ENCODE measurements at places on chromosomes 7 and 10. TPM values are rescaled to one million over a fixed set of nuclear protein-coding genes. Genes with fewer than 3 reads are reported as not detected.

PCLO gene
- 0.57 TPM for polyA plus RNA-seq

HSPA12A gene
- polyA plus RNA-seq, result 9.1 TPM

ZNF316 gene
- polyA plus RNA-seq, result 20.5 TPM

MYL10 gene
- 0.38 TPM for polyA plus RNA-seq

SEMA4G gene
- 2.3 TPM for polyA plus RNA-seq

NACAD gene
- 7.7 TPM for polyA plus RNA-seq

MALRD1 gene
- 0.52 TPM for polyA plus RNA-seq

DHX32 gene
- 15.8 TPM for polyA plus RNA-seq

- DNase-seq, result no peak
Measured at GRCh38 chr7:68244389-68244788, 1247.8 kb downstream of the TYW1 start.

DNA sequence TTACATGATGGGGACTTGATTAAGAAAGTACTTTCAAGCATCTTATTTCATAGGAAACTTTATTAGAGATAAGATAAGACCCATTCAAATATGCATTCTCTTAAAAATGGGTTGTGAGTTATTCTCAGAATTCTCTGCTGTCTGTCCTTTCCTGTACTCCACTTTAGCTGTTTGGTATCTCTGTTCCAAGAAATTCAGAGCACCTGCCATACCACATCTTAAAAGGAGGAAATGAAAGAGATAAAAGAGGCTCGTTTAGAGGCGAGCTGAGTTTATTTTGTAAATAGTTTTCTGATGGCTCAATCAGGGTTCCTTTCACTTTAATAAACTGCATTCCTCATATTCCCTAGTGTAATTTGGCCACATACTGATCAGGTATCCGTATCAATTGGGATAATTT is 87.2 kb downstream of the MDFIC start:
- no peak for DNase-seq

DNA sequence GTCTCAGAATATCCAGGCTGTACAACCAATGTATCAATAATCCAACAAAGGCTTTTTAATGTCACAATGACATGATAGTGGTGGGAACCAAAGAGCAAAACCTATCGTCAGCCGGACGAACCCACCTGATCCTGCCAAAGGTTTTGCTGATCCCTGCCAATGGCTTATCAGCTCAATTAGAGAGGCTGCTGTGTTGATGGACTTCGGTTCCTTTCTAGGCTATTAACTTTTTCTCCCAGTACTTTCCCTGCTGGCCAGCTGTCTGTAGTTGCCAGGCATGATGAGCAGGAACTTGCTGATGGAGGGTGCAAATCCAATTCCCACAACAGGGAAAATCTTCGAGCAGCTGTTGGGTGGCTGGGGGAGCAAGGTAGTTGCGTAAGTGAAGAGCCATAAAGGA is 2.4 kb downstream of the LMOD2 start:
- no peak for DNase-seq

DNA sequence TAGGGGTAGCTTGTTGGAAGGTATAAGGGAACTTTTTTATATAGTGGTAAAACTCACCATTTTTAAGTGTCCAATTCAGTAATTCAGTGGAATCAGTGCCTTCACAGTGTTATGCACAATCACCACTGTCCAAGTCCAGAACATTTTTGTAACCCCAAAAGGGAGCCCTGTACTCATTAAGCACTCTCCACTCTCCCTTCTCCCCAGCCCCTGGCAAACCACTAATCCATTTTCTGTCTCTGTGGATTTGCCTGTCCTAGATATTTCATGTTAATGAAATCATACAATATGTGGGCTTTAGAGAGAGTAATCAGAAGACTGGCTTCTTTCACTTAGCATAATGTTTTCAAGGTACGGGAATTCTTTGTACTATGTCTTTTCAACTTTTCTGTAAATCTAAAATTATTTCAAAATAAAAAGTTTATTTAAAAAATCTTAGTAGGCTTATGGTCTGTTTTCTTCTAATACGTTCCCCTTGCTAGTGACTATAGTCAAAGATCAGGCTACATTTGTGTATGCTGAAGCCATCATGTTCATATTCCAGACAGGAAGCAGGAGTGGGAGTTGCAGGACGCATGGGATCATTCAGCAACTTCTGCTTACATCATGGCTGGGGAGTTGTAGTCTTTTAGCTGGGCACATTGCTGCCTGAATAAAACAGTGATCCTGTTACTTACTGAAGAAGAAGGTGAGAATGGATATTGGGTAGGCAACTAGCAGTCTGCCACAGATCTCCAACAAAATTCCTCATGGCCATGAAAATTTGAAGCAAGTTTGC is 35.4 kb upstream of the TAX1BP1 start:
- no peak for DNase-seq

DNA sequence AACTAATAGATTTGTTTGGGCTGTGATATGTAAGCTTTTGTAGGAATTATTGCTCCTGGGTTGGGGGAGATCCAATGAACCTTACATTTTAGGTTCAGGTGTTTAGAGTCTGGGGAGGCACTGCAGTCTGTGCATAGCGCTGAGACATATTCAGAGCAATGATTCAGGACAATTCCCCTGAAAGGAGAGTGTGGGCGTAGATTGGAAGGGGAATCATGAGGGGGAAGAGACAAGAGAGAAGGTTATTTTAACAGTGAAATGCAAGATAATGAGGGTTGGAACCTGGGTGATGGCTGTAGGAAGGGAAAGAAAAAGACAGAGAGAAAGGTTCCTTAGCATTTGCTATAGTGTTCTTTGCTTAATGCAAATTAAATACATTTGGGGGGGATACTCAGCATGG is 1013.4 kb downstream of the REEP3 start:
- no peak for DNase-seq

DNA sequence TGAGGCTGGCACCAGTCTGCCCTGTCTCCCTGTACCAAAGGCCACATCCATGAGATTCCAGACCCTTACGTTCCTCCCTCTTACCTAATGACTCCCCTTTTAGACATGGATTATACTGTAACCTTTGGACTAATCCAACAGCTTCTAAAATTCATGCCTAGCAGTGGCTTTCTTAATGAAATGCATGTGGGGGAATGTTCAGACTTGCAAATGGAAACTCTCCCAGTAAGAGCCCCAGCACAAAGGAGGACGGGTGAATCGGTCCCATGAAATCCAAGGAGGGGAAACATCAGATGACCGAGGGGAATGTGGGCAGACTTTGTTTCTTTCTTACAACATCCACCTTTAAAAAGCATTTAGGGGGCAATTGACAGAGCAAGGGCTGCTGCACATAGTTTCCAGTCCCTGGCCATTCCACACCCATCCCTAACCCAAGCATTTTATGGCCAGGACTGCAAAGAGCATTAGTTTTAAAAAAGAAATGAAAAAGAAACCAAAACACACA is 71.5 kb downstream of the COL13A1 start:
- DNase-seq, result no peak

- no peak for DNase-seq
Measured at GRCh38 chr7:20738518-20739481, 47.9 kb downstream of the SP8 start.

DNA sequence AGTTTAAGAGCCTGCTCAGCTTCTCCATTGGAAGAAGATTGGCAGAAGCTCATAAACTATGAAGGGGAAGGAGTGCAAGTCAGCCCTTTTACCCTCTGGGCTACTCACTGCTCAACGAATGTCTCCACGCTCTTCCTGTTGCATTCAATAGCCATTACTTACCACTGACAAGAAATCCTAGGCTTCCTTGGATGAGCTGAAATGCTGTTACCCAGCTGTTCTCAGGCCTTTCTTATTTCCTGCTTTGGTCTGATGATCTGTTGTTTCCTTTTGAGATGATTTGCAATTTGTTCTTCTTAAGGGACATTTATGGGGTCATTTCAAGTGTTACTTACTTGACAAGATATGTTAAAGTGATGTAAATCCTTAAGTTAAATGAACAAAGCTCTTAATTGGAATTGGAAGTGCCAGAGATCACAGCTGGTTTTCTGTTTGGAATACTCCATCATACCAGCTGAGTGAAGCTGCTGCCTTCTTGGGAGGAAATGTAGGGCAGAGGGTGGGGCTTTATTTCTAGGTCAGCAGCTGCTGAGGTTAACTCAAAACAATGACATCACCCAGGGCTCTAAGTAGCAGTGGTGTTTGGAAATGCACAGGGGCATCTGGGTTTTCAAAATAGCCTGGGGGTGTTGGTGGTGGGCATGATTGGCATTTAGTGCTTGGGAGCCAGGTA is 170.0 kb downstream of the PRKCQ start:
- no peak for DNase-seq

- DNase-seq, result no peak
Measured at GRCh38 chr7:103988468-103989199, 824 bp downstream of the RELN start.

DNA sequence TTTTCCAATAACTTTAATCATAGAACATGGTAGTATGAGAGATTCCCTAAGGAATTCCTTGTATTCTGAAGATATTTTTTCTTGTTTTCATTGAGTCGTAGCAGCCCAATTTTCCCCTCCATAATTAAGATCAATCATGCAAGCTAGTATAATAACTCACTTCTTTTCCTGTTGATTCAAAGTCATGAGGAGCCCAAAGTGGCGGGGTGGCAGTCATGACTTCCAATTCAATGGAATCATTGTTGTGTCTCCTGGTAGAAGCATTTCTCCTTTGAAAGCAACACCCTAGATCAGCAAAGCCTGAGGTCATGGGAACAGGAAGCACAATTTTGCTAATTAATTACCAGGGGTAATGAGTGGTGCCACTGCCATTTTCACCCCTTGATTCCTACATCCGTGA is 77.6 kb upstream of the MAGI2 start:
- DNase-seq, result no peak

DNA sequence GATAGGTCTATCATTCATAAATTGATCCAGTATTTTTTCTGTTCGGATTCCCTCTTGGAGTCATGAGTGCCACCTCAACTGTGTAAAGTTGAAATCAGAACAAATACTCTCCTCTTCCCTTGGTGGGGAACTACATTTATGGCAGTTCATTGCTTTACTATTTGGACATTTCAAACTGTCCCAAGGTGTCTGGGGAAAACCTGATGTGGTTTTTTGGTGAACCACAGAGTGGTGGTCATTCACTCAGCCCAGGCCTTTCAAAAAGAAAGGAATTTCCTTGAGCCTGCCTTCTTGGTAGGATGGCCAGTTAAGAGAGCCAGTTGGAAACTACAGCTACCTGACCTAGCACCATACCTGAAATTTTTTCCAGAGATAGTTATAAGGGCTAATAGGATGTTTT is 59.0 kb downstream of the ABCB1 start:
- no peak for DNase-seq

- DNase-seq, result no peak
Measured at GRCh38 chr7:131564640-131565039, 8.2 kb upstream of the PODXL start.

- DNase-seq, result no peak
Measured at GRCh38 chr7:112515989-112516388, 35.2 kb downstream of the LSMEM1 start.

DNA sequence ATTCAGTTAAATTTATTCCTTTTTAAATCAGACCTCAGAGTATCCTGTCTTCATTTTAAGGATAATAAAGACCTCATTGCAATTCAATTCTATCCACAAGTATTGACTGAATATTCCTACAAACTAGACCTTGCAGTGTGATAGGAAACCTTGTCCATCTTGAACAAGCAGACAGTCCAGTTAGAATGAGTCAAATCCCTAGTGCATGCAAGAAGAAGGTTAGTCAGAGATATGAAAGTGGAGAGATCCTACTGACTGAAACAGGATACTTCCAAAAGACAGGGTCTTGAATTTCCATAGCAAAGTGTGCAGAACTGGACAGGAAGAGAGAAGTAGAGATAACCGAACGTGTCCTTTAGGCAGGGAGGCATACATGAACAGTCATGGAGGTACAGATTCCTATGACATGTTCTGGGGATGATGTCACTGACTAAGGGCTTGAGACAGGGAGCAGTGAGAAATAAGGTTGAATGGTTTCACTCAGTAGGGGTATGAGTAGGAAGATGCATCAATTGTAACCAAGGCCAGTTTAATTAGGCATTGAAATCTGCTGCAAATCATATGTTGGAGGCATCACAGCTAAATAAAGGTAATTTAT is 45.2 kb downstream of the PPP1R3A start:
- no peak for DNase-seq

GRCh38 chr10:131013281-131013912 is 298.1 kb downstream of the TCERG1L start:
- DNase-seq, result no peak

DNA sequence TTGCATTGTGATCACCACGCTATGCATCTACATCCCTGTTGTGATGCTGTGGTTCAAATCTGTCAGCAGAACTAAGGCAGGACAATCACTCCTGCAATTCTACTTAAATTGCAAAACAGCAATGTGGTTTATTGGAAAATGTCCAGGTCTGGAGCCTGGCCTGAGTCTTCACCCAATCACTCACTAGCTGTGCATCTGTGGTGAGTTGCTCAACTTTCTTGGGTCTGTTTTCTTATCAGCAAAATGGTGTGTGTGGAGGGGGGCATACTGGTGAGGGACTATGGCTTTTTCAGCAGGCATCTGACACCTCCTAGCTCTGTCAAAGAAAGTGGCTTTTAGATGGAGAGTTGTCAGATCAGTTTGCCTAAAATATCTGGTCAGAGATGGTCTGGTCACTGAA is 108.3 kb upstream of the FEZF1 start:
- no peak for DNase-seq

GRCh38 chr7:66720561-66720960 is 20.0 kb upstream of the RABGEF1 start:
- DNase-seq, result no peak

- DNase-seq, result no peak
Measured at GRCh38 chr7:143901332-143901667, 676 bp downstream of the TCAF1 start.

- DNase-seq, result peak; percentile 39
Measured at GRCh38 chr7:50791938-50792341, 9.2 kb upstream of the GRB10 start.

- no peak for DNase-seq
Measured at GRCh38 chr10:133225707-133226191, 4.3 kb upstream of the UTF1 start.

DNA sequence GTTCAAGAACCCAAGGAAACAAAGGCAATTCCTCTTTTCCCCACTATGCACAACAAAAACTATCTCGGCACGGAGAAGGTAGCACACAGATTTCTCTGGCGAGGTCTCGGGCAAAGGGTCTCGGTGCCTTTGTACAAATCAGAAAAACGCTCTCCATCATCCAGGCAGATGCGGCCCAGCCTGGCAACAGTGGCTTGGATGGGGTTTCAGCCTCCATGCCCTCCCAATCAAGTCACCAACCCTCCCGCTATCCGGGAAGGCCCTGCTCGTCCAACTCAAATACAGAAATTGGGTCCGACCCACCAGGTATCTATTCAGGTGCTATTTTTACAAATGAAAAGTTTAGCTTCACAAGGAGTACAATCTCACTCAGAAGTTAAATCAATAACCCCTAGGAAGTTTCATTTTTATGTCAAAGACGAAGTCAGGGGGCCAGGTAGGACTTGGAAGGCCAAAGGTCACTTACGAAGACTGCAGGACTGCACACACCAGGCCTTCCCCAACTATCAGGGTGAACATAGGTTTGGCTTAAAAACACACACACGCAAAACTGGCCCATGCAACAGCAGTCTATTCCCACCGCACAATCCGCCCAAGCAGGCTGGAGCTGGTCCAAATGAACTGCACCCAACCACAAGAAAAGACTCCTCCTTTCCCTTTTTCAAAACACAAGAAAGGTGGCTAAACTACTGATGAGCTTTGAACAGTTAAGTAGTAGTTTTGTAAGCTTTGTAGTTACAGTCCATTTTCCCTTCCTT is 43.0 kb downstream of the GNA12 start:
- no peak for DNase-seq

Measured in urinary bladder (tissue), 4 donors.